ENCODE measurements at places on chromosomes 5 and 9.

DNA sequence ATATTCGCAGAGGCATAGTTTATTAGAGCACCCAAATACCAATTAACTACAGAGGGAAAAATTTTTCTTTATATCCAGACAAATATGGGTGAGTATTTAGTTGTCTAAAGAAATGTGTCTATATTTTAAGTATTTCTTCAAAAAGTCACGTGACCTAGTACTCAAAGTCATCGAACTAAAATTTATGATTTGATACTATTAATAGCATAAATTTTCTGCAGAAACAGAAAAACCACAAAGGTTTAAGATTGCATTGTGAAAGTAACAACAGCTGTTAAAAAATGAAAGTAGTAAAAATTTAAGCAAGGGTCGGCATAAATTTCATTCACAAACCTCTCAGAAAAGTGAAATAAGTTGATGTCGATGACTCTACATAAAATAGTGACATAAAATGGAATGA is 323.9 kb upstream of the RORB start:
- no peak for DNase-seq

GRCh38 chr5:163347671-163348070 is 89.7 kb upstream of the CCNG1 start:
- DNase-seq, result no peak

DNA sequence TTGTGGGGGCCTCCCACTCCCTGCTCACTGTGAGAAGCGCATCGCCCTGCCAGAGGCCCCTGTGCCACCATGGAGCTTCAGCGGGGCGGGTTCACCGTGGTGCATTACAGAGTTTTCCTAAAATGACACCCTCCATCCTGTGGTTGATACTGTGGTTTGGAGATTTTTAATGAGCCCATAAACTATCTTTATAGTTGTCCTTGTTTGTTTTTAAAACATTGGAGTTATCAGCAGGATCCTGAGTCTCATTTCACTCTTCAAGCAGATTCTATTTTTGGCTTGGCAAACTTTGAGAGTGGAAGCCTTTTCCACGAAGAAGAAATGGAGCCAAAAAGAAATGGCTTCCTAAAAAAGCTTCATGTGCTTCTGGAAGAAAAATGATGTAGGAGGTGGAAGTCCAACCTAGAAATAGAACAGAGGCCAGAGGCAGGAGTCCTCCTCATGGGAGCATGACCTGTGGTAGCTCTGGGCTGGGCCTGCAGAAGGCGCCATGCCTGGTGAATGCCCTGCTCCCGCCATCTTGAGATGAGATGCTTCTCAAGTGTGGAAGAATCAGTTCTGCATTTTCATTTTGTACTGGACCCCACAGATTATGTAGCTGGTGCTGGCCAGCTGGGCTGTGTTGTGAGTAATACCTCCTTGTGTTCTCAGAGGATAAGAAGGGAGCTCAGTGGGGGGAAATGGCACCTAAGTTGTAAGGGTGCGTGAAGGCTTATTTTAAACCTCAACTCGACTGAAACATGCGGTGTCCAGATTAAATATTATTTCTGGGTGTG is 79.0 kb upstream of the RAI14 start:
- DNase-seq, result no peak

DNA sequence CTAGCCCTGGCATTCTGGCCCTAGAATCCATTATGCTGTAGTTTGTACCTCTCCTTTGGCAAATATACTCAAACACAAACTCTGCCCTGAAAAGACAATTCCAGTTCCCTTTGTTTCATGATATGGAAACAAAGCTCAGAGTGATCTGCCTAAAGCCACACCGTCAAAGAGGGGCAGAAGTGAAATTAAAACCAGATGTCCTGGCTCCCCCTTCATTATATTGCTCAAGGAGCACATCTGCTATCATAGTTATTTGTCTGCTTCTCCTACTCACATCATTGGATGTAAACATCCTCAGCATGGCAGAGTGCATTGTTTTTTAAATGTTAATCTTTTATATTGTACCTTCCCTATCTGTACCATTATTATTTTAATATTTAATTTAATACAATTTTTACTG is 266.7 kb upstream of the SMARCA2 start:
- no peak for DNase-seq

- no peak for DNase-seq
Measured at GRCh38 chr5:144731786-144732185, 561.1 kb downstream of the KCTD16 start.
